Stimulated activated naive CD4-positive, alpha-beta T cell (primary cell): ENCODE measurements at places on chromosomes 7 and 10.

DNA sequence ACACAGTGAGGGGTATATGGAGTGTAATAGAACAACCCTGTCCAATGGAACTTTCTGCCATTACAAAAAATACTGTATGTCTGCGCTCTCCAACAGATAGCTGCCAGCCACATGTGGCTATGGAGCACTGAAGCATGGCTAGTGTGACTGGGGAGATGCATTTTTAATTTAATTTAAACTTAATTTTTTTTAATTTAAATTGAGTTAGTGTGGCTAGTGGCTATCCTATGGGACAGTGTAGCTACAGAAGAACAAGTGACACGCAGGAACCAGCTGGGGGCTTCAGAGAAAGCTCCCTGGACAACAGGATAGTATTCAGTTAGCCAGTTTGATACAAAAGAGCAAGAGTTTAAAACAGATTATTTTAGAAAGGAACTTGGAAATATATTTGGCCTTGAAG is 408.0 kb downstream of the THSD7A start:
- no peak for DNase-seq

GRCh38 chr7:47191876-47192291 is 390.0 kb downstream of the TNS3 start:
- no peak for DNase-seq

DNA sequence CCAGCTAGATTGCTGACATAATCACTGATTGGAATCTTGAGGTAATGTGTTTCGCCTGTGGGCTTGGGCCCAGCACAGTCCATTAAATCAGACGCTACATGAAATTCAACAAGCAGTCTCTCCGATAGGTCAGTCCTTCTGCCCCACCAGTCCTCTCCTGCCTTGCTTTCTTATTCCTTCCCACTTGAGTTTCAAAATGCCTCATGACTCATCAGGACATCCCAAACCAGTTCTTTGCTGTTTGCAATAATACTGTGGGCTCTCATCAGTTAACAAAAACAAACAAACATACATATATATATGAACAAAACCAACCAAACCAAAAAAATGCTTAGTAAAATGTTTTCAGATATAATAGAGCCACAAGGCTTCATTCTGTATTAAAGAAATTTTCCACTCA is 599.0 kb downstream of the SORCS1 start:
- DNase-seq = no peak

DNA sequence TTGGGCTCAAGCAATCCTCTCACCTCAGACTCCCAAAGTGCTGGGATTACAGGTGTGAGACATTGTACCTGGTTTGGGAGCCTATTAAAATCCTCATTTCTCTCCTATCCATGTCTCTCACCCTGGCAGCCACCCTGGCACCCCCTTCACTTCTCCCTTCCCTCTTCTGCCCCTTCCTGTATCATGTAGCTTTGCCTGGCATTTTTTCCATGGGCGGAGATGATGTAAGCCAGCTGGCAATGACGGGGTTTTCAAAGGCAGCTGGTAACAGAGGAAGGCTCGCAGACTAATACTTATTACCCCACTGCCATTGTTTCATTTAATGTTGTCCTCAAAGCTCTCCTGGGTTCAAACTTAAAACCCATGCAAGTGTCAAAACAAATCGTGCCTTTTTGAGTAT is 61.9 kb downstream of the RGS10 start:
- no peak for DNase-seq

- no peak for DNase-seq
These were observed 349.8 kb downstream of the PHTF2 start for GRCh38 chr7:78148166-78148894.

DNA sequence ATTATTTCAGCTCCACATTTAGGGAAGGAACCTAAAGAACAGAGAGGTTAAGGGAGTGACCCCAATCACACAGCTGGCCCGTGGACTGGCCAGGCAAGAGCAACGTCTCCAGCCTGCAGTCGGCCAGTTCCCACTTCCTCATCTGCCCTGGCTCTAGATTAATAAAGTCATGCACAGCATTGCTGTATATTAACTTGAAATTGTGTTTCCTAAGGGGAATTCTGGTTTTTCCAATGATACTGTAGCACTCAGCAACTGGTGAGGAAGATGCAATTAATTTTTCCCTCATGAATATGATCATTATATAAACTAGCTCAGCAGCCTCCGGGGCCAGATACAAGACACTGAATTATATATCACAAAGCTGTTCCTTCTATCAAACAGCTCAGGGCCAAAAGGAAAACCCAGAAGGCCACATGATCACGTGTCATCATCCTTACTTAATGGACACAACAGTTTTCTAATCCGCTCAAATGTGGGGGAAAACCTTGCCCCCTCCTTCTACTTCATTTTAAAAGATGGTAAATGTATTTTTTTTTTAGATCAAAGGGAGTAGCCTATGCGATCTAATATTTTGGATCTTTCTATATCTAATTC is 295.3 kb upstream of the PRKCQ start:
- DNase-seq = no peak

DNA sequence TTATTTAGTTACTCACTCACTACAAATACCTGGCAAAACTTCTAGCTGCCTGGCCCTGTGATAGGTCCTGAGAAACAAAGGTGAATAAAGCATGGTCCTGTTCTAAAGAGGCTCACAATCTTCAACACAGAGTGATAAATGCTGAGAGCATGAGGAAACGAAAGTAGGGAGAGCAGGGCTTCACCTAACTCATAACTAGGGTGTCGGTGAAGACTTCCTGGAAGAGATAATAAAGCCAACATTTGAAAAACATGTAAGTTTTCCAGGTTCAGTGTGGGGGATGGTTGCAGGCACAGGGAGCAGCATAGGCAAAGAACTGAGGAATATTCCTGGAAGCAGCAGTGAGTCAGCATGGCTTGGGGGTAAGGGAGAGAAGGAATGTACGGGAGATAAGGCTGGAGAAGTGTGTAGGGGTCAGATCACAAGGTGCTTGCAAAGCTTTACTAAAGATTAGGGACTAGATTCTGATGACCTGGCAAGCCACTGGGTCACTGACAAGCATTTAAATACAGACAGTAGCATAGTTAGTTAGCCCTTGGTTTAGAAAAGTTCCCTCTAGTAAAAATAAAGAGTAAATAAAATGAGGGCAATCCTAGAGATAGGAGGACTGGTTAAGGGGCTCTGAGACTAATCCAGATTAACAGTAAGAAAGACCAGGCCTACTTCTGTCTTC is 5.1 kb downstream of the KEL start:
- DNase-seq = no peak

DNA sequence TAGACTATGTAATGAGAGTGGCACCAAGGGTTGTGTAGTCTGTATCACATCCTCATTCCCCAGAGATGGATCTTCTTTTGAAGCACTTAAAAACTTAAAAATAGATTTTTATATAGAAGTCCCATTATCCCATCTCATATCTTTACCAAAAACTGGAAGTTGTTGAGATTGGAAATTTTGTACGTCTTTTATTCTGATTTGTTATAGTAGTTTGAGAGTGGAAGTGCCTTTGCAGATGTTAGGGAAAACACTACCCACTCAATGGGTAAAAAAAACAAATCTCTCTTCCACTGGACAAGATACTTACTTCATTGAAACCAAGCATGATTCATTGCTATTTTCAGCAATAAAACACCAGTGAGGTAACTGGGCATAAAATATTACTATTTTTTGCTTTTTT is 184.4 kb downstream of the MACC1 start:
- no peak for DNase-seq

GRCh38 chr7:51792796-51793195 is 476.2 kb upstream of the COBL start:
- DNase-seq = no peak

GRCh38 chr7:17660116-17660515 is 280.2 kb downstream of the SNX13 start:
- DNase-seq = no peak

DNA sequence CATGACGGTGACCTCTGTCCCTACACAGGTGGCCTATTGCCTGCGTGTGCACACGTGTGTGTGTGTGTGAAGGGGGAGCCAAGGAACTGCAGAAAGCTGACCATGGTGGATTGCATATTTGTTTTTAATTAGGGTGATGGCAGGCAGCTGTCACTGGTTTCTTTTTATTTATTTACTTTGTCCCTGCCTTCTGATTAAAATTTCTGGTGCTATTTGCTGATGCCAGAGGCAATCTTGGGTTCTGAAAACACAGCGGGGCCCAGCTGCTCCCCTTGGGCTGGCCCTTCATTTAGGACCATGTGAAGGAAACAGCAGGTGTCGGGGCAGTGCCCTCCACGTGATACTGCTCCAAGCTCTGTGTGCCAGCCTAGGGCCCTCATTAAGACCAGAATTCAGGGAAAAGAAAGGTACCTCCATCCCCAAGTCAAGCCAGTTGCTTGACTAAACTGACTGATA is 71.3 kb upstream of the PODXL start:
- DNase-seq = no peak

DNA sequence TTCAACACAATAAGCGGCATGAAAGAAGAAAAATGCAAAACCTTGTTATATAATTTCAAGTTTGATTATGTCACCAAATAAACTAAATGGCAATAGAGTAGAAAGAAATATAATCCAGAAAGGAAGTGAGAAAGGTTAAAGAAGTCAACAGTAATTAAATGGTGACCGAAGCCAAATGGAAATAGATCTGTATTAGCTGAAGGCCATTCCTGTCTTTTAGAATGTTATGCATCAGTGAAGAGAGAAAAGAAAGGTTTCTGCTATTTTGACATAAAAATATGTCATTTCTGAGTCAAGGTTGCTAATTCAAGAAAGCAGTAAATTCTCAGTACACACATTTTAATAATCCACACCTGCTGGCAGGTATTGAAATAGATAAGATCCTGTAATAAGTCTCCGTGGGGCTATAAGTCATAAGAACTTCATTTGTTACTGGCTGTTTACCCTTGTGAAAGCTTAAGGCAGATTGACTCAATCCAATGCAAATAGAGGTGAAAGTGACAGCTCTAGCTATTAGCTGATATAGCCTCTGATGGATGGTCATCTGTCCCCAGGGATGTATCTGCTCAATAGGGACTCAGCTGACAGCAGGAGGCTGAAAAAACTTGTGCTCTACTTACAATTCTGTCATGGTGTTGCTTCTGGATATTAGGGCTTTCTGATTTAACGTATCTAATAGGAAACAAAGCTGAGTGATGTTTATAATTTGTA is 152.1 kb downstream of the FZD1 start:
- DNase-seq = no peak

GRCh38 chr10:45419676-45420025 is 45.6 kb downstream of the ALOX5 start:
- DNase-seq = no peak
